ENCODE measurements at places on chromosomes 1 and 21.

DNA sequence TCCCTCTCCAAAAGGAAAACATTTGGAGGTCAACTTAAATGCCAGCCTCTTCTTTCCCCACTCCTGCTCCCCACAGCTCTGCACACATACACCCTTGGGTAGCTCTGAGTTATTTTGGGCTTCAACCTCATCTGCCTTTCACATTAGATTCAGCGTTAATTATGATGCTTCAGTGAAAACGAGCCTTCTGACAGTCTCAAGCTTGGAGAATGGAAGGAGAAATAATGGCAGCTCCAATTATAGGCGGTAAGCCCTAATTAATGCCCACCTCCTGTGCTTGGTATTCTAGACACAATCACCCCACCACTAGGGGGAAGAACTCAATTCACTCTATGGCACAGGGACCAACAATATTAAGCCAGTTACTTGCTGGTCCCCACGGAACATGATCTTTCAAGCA, 397.9 kb downstream of the BRINP2 start:
- no peak for DNase-seq

DNA sequence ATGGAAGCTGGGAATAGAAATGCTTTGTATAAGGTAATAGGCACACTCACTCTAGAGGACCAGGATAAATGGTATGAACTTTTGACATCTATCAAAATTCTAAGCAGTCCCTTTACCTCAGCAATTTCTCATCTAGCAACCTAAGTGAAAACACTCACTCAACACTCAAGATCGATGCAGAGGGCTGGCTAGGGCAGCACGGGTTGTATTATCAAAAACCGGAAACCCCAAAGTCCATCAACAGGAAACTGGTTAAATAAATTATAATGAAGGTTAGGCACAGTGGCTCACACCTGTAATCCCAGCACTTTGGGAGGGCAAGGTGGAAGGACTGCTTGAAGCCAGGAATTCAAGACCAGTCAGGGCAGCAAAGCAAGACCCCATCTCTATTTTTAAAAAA, 9.4 kb downstream of the USP48 start:
- no peak for DNase-seq

- no peak for DNase-seq
These were observed 95.3 kb upstream of the GADD45A start for GRCh38 chr1:67589519-67590233.

- no peak for DNase-seq
These were observed 67.3 kb downstream of the ELAVL4 start for GRCh38 chr1:50175719-50176639.

GRCh38 chr1:230276401-230276800, 149.7 kb downstream of the PGBD5 start:
- DNase-seq: no peak

- no peak for DNase-seq
These were observed 97.9 kb upstream of the KIF26B start for GRCh38 chr1:245056913-245057312.

- no peak for DNase-seq
These were observed 28.6 kb upstream of the STUM start for GRCh38 chr1:226519716-226520598.

Data from activated CD4-positive, alpha-beta T cell treated with anti-CD3 and anti-CD28 coated beads for 24 hours (primary cell).